Psoas muscle (tissue), 8 donors: ENCODE measurements at places on chromosomes 12 and 14.

- DNase-seq = no peak
These were observed 94.8 kb downstream of the LRRC74A start for GRCh38 chr14:76921088-76921399.

GRCh38 chr12:4649358-4649661 lies 396 bp downstream of the NDUFA9 start:
- no peak for DNase-seq

DNA sequence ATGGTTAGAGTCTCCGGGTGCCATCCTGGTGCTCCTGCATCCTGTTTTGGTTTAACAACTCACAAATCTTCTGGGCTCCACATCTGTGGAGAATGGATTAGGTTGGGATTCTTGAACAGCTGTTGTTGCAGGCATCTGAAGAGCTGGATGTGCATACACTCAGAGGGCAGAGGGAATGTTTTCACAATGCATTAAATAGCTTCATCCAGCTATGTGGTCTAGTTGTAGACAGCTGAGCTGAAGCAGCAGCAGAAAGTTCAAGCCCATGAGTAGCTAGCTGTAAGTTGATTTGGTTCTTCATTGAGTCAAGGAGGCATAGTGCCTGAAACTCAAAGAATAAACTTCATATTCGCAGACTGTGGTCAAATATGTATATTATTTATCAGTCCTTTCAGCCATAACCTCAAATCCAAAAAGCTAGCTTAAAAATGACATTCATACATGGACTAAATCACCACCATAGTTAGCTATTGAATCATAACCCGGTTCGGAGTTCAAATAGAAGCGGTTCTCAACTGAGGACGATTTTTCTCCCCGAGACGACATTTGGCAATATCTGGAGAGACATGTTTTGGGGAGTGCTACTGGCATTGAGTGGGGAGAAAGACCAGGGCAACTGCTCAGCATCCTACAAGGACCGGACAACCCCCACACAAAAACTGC lies 858 bp upstream of the ANKRD13A start:
- no peak for DNase-seq

GRCh38 chr14:94284221-94284620 lies 8.8 kb downstream of the SERPINA10 start:
- DNase-seq = no peak

- no peak for DNase-seq
These were observed 73.9 kb downstream of the HSD17B6 start for GRCh38 chr12:56836800-56837663.

DNA sequence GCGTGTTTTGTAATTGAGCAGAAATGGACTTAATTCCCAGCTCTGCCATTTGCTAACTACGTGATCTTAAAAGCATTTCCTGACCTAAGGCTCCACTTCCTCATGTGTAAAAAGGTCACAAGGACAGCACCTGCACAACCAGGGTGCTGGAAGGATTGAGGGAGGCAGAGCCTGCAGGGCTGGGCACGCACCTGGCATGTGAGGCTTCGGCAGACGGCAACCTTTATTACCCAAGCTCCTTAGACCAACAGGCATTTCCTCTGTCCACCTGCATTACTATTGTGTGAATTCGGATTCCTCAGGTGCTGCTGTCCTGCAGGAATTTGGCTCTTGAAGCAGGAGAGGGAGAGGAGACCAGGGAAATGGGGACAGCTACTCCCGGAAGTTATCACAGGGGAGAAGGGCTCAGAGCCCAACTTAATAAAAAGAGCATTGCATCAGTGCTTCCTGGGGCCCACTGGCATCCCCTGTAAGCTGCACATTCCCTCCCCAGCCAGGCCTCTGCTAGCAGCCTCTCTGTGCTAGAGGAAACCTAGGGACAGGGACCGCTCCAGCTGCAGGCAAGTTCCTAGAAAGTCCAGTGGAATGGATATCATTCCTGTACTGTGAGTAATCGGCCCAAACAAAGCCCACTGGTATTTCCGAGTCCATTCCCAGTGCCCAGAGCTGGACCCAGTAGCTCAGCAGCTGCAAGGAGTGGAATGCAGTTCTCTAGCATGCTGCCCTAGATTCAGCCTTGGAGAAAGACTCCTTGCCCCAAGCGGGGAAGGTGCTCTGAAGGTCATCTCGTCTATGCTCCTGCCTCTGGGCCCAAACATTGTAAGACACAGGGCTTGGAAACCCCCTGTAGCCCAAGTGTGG lies 157.1 kb upstream of the CCND2 start:
- no peak for DNase-seq

DNA sequence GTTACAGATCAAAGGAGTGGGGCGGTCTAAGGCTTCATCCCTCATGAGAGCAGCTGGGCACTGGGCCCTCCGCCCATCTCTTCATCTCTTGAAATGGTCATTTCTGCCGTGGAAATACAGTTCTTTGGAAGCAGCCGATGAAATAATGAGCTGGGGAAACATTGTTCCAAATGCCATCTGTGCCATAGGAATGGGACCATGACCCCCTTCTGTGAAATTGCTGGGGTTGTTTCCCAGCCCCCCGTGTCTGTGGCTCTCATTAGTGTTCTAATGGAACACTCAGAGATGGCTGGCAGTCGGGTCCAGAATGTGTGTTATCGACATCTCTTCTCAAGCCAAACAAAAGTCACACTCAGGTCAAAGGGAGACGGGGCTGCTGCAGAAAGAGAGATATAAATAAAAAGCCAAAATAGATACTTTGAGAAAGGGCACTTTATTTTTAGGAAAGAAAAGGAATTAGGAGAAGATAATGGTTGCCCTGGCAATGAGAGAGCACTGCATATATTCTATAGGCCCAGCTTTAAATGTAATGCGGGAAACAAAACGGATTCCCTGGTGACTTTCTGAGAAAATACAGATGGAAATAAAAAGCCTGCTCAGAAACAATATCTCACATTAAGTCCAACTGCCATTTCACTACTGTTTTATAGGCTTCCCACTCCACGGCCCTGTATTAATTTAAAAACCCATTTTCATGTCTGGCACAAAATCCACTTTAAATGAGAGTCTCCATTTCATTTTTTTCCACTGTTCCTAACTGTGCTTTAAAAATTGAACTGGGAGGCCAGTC lies 107.1 kb downstream of the TTC8 start:
- DNase-seq = no peak

DNA sequence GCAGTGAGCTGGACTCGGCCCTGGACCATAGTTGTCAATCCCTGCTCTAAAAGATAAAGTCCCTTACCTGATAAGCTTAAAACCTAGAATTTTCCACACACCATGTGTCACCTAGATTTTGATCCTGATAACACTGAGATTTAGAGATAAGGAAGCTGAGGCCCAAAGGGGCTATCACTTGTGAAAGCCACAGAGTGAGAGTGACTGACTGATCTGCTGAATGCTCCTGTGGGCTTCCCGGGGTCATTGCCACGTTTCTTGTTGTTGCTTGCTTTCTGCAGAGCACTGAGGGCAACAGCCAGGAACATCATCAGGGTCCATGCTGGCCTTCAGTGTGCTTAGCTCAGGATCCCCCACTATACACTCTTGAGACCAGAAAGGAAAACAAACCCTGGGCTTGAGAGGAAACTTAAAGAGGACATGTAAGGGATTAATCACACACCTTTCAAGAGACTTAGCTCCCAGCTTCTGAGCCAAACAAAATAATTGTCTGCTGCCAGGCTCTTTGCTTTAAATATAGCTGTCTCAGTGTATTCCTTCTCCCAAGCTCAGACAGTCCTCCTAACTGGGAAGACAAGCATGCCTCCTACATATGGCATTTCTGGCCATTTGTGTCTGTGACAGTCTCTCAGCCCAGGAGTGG lies 82.6 kb upstream of the ARHGAP5 start:
- DNase-seq = no peak

DNA sequence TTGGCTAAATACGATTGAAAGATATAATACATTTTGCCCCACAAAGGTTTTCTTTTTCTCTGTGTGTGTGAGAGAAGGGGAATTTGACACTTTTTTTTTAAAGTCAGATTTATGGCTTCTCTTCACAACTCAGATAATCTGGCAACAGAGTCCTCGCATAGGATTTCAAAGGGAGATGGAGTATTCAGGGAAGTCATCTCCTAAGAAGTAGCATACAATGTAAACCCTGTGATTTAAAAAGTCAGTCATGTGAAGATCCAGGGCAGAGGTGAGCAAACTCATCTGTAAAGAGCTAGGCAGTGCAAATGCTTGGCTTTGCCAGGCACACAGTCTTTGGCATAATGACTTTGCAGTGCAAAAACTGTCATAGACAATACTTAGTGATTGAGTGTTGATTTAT lies 1526.3 kb downstream of the AACS start:
- DNase-seq = no peak

DNA sequence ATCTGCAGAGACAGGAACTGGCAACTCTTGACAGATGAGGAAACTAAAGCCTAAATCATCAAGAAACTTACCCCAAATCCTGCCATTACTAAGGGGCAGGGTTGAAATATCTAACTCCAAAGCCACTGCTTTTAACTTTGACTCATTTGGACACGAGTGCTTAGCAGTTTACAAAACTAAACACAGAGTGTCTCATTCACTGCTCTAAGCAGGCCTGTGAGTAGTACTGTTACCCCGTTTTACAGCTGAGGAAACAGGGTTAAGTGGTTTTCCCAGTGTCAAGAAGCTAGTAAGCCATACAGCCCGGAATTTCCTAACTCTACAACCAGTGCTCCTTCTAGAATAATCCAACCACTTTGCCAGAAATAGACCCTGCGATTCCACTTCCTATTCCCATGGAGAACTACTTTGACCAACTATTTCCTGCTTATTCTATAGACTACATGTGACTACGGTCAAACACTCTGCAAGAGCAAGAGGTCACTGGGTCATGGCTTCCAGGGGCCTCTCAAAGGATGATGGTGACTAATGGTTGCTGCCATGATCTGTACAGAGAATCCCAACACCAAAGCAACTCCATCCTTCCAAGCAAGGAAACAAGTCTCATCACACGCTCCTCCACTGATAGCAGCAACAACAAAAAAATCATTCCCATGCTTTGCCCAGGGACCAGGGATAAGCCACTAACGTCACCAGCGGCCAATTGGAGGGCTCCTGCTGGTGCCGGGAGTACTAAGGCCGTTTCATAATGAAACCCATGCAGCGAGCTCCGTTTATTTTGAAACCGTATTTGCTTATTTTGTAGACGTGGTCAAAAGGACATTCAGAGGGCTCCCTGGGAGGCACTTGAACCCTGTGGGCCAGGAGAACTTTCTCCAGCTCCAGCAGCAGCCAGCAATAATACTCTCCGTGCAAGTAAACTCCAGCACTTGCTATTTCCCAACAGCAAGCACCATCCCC lies 56.3 kb downstream of the NUAK1 start:
- DNase-seq = no peak

- DNase-seq = no peak
These were observed 783.6 kb upstream of the TBX3 start for GRCh38 chr12:115467531-115467930.

DNA sequence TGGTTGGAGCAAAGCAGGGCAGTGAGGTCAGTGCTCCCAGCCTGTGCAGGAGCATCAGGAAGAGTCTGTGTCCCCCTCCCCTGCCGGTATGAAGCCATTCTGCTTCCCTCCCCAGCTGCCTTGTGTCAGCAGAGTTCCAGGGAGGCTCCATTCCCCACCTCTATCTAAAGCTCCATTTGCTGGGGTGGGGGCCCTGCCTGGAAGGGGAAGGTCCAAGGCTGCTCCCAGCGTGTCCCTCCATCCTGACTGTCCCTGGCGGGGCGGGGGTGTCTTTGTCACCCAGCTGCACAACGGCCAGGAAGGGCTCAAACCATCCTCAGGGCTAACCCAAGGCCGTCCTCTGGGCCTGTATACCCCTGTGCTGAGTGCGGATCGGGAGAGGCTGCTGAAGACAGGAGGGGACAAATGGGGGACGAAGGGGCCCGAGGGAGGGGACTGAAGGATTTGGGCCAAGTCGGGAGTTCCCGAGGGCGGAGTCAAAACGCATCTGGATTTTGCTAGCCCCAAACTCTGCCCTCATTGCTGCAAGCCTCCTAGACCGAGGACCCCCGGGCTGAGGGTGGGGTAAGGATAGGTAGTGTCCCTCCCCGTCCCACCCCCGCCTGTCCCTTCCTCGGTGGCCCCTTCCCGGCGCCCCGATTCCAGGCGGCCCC lies 748 bp upstream of the ACVRL1 start:
- DNase-seq = no peak

- DNase-seq = no peak
These were observed 87.2 kb upstream of the FRMD6 start for GRCh38 chr14:51564460-51564859.

- no peak for DNase-seq
These were observed 92.8 kb downstream of the FRMD6 start for GRCh38 chr14:51744372-51745130.

- no peak for DNase-seq
These were observed 113.3 kb downstream of the SMOC1 start for GRCh38 chr14:69992564-69992963.

GRCh38 chr12:29944269-29945000 lies 160.7 kb upstream of the TMTC1 start:
- DNase-seq = no peak

DNA sequence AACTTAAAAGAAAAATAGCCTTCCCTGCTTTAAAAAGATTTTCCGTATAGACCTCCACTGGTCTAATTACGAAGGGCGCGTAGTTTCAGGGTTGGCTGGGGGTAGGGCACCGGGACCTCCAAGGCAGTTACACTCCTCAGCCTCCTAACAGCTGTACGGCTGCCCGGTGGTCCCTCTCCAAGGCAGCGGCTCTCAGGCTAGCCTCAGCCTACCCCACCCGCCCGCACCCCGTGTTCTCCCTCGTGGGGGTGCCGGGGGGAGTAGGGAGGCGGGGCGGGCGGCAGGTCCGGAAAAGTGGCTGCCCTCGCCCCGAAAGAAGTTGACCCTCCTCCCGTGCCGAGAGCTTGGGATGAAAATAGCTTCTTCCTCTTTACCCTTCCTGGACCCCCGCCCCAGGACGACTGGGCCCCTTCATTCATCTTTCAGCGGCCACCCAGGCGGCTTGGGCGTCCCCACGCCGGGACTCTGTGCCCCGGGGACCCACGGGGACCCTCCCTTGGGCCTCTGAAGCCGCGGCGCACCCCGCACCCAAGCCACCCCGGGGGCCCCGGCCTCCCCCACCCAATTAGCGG lies 991 bp upstream of the RCOR1 start:
- DNase-seq = peak; percentile 37

DNA sequence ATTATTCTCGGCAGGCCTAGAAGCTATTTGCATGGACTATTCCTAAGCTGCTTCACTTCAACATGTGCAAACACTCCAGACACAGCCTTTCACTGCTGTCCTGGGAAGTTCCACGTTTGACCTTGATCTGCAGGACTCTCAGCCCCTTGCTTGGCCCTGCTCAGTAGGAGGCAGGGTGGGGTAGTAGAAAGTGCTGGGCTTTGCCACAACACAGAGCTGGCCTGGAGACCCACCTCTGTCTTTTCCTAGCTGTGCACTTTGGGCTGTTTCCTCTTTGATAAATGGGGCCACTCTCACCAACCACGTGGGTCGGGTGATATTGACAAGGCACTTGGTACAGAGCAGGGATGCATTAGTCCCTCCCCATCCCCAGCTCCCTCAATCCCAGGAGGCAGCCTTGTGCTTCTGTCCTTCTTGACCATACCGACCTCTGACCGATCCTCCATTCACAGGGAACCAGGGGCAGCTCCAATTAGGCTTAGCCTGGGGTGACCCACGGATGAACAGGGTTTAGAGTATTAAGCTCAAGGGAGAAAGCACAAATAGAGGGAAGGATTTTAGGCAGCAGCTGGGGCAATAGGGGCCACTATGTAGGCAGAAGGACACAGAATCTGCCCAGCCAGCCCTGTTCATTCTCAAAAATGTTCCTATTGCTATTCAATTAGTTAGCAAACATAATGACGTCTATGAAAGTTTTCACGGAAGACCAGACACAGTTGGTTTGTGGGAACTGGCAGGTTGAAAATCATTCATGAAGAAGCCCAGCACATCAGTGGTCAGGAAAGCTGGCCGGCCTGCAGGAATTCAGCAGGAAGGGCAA lies 63.3 kb downstream of the SYNE3 start:
- DNase-seq = no peak
